ENCODE measurements at places on chromosomes 1 and 21. TPM values are rescaled to one million over a fixed set of nuclear protein-coding genes. Genes with fewer than 3 reads are reported as not detected.

The RIPK4 gene
- total RNA-seq: 0.06 TPM

The ADAMTSL4 gene
- 20.0 TPM for total RNA-seq

The VAV3 gene
- total RNA-seq: 0.34 TPM

The MCOLN2 gene
- 0.27 TPM for total RNA-seq

The CD52 gene
- total RNA-seq: 2.3 TPM

The CDK18 gene
- total RNA-seq: 4.0 TPM

All from G401 (cell line).